ENCODE measurements at places on chromosomes 7 and 10. TPM values are rescaled to one million over a fixed set of nuclear protein-coding genes. Genes with fewer than 3 reads are reported as not detected.

THSD7A gene
- 1.4 TPM for total RNA-seq

COL26A1 gene
- 0.58 TPM for total RNA-seq

FKBP9 gene
- total RNA-seq: 71.4 TPM

ZWINT gene
- 97.4 TPM for total RNA-seq

PRSS37 gene
- not detected for total RNA-seq

AOAH gene
- not detected for total RNA-seq

FOXI2 gene
- total RNA-seq: not detected

TDRD1 gene
- total RNA-seq: not detected

GNA12 gene
- total RNA-seq: 41.3 TPM

ZNF365 gene
- 0.91 TPM for total RNA-seq
